IMR-90 (cell line): ENCODE measurements at places on chromosomes 2 and 18.

- no peak for DNase-seq
These were observed 12.4 kb downstream of the IL1F10 start for GRCh38 chr2:113080134-113080533.

GRCh38 chr2:65070856-65071255, 14.6 kb downstream of the CEP68 start:
- no peak for DNase-seq

DNA sequence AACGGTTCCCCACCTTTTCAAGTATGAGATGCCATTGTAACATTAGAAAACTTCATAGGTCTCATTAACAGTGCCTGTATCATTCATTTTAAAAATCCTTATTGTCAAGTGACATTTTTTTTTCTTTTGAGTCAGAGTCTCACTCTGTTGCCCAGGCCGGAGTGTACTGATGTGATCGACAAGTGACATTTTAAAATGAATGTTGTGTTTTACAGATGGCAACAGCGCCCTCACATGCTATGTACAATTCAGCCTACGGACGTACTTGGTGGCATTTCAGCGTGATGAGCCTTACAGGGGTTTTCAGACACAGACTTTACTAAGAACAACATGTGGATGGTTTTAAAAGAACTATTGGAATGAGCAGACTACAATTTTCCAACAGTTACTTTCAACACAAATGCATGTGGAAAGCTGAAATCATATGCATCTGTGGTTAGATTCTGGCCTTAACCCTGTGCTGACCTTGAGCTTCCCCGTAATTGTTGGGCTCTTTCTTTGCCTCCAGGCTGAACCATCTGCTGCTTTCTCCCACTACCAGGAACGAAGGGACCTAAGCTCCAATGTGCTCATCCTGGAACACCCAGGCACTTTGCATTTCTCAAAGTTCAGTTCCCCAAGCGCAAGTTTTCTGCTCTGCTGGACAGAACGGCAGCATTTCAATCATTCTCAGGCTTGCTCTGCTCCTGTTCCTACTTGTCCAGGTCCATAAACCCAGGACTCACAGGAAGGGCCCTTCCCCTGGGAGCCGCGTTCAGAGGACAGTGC, 119.9 kb upstream of the NDUFV2 start:
- peak; percentile 74 for DNase-seq

DNA sequence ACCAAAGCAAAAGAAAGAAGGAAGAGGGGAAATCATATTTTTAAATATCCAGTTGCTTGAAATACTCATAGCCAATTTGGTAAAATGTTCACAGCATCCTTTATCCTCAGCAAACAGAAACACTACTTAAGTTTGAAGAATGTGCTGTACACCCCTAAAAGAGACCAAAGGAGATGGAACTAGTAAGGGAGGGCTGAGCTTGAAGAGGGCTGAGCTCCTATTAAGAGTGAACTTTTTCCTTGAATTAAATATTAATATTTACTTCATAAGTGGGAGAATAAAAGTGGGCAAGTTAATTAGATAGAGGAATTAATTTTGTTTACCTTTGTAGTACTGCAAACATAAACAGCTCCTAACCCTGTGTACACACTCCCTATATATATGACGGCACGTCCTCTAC, 7.0 kb downstream of the EVX2 start:
- DNase-seq, result no peak

DNA sequence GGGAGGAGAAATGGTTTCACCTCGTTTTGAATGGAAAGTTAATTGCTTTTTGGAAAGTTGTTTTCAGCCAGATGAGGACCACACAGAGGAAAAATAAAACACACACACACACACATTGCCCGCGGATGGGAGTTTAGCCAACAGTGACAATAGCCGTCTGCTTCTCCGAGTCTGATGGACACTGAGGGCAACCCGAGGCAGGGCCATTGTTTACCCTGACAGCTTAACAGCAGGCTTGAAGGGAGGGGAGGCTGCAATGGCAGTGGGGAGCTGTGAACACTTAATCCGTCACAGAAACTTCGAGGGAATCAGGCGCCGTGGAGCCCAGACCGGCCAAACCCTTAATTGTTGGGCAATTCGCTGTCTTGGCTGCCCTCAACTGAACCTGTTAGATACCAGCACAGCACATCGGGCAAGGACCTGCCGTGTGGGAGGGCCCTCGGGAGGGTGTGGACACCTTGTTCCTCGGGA, 145.9 kb downstream of the ACKR3 start:
- DNase-seq, result no peak

- no peak for DNase-seq
These were observed 116.6 kb downstream of the HDAC4 start for GRCh38 chr2:239283961-239284795.

GRCh38 chr2:75424936-75425619, 135.7 kb downstream of the EVA1A start:
- DNase-seq, result peak; percentile 18

DNA sequence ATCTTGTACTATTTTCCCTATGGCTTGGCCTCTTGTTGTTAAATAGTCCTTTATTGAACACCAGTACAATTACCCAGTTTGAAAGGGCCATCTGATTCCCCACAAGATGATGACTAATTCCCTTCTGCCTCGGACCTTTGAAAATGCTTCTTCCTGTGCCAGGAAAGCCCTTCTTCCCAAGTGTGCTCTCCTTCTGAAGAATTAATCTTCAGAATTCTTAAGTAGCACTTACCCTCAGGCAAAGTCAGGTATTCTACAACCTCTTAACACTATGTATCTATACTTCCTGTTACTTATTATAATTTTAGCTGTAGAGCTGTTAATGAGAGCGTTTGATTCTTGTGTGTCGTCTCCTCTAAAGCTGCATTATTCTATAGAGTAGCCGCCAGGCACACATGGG, 28.6 kb upstream of the MEX3C start:
- DNase-seq, result no peak

- DNase-seq, result no peak
These were observed 94.8 kb upstream of the CXCR4 start for GRCh38 chr2:136212426-136213378.

GRCh38 chr2:135925571-135925970, 49.3 kb upstream of the MCM6 start:
- DNase-seq, result peak; percentile 74

DNA sequence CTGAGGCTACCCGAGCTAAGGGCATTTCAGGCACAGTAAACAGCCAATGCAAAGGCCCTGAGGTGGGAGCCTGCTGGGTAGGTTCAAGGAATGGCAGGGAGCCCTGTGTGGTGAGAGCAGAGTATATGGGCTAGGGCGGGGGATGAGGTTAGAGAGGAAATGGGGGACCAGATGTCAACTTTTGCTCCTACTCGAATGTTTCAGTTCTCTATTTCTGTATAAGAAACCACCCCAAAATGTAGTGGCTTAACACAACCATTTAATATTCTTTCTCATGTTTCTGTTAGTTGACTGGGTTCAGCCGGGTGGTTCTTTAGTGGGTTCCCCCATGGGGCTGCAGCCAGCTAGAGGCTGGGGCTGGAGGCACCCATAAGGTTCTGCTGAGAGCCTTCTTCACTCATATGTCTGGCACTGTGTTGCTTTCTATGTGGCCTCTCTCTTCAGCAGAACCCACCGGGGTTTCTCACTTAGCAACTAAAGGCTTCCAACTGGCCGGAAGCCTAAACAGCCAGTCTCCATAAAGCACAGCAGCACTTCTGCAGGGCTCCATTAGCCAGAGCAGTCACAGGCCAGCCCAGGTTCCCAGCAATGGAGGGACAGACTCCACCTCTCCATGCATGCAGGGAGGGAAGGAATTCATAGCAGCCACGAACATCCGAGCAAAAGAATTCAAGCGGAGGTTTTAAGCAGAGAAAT, 5.6 kb upstream of the ATOH8 start:
- no peak for DNase-seq

DNA sequence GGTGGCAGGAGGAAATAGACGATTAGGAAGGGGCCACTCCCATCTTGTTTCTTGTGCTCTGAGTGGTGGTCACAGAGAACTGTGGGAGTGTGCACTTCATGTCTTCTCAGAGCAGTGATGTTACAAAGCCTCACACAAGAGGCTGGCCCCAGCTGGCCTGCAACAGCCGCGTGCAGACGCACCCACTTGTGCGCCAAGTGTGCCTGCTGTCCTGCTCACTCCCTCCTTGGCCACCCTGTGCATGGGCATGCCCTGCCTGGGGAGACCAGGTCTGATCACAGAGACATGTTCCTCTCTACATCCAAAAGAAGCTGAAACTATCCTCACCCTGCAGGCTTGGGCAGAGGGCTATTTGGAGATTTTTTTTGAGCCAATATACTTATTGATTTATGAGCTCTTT, 108.4 kb downstream of the MRO start:
- no peak for DNase-seq

DNA sequence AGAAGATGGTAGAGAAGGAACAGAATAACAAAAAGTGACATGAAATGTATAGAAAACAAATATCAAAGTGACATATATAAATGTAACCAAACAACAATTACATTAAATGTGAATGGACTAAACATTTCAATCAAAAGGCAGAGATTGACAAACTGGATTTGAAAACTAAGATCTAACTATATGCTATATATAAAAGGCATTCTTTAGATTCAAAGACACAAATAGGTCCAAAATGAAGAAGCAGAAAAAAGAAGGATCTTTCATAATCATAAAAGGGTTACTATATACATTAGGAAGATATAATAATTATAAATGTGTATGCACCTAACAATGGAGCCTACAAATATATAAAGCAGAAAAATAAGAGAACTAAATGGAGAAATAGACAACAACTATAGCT, 183.7 kb downstream of the METTL4 start:
- no peak for DNase-seq

- DNase-seq, result no peak
These were observed 25.1 kb downstream of the STAT4 start for GRCh38 chr2:191125646-191126045.

GRCh38 chr2:191376981-191377629, 131.9 kb downstream of the MYO1B start:
- peak; percentile 93 for DNase-seq

DNA sequence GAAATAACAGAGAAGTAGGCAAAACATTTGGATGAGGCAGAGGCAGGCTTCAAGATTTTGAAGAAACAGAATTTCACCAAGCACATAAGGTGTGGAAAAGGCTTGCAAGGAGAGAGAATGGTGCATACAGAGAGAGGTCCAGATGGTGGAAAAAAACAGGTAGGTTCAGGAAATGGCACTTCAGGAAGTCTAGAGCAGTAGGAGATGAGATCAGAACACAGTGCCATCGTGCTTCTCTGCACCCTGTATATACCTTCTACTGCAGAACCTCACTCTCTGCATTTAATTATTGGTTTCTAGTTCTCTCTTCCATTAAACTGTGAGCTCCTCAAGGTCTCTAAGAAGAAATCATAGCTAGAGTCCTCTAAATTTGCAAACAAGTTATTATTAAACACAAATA, 2.4 kb downstream of the PAIP2B start:
- DNase-seq, result no peak
